WERI-Rb-1 (cell line): ENCODE measurements at places on chromosomes 11 and 22.

- no peak for DNase-seq
These were observed 2.8 kb downstream of the PDXP start for GRCh38 chr22:37661160-37661924.

DNA sequence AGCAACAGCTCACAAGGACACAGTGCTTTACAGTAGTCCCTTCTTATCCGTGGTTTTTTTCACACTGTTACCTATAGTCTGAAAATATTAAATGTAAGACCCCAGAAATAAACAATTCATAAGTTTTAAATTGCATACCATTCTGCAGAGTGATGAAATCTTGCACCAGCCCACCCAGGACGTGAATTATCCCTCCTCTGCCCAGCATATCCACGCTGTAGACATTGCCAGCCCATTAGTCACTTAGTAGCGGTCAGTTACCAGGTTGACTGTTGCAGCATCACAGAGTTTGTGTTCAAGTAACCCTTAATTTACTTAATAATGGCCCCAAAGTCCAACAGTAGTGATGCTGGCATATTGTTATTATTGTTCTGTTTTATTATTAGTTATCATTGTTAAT, 3.6 kb downstream of the CLTCL1 start:
- no peak for DNase-seq

DNA sequence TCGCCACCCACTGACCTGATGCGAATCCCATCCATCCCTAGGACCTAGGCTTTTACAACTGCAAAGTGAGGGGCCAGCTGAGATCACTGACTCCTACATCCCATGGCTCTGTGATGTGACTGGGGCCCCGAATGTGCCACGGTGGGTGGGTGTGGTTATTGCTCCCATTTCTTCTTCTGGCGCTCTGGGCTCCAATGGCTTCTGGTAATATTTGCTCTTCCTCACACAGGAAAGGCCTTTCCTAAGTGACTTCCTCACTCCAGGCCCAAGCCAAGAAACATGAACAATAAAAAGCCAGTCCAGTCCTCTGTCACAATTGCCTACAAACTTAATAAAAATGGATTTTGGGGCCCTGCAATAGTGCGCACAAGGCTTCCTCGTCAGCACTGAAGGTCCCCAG, 78.1 kb downstream of the GALNT18 start:
- DNase-seq = no peak

DNA sequence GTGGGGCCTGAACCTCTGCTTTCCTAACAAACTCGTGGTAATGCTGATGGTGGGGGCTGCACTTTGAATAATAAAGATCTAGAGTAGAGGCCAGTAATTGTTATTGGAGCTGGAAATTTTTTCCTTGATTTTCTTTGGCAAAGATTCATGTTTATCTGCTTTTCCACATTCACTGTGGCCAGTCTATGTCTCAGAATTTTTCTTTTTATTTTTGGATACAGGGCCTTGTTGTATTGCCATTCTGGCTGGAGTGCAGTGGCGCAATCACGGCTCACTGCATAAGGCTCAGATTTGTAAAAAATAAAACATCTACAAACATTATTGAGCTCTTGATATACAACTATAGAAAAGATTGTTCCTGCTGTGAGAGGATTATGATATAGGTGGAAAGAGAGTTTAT, 1.6 kb downstream of the TMEM135 start:
- no peak for DNase-seq

DNA sequence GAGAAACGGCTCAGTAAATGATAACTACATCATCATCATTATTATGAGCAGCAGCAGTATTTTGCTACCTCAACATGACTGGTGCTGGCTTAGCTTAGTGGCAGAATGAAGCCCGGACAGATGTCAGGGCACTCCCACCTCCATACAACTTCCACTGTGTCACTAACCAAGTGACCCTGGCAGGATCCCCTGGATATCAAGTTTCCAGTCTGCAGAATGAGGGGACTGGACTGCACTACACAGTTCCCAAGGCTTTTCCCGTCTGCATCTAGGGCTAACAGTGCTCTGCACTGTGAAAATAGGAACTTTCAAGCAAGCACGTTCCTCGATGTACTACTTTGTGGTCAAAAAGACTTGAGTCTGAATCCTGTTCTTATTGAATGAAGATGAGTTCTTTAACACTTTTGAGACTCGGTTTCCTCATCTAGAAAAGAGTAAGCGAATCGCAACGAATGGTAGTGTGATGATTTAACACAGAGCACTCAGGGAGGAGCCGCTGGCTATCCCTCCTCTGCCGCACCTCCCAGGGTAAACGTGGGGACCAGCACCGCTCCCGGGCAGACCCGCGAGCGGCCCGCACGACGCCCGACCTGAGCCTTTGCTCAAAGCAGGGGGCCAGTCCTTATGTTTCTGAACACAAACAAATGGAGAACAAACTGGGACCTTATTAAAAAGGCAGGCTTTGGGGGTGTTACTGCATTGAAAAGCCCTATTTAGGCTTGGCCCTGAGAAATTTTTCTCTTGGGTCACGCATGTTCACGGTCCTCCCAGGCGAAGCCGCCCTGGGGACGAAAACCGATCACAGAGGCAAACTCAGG, 910 bp downstream of the CLTCL1 start:
- no peak for DNase-seq

DNA sequence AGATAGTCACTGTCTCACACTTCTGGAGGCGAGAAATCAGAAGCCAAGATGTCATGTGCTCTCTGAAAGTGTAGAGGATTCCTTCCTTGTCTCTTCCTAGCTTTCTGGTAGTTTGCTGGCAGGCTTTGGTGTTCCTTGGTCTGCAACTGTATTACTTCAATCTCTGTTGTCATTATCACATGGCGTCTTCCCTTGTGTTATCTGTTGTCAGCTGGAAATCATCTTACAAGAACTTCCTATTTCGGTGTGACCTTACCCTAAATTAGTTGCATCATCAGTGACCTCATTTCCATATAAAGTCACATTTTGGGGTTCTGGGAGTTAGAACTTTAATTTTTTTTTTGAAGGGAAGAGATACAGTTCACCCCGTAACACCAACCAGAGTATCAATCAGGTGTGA, 3.3 kb upstream of the LIN7C start:
- no peak for DNase-seq

DNA sequence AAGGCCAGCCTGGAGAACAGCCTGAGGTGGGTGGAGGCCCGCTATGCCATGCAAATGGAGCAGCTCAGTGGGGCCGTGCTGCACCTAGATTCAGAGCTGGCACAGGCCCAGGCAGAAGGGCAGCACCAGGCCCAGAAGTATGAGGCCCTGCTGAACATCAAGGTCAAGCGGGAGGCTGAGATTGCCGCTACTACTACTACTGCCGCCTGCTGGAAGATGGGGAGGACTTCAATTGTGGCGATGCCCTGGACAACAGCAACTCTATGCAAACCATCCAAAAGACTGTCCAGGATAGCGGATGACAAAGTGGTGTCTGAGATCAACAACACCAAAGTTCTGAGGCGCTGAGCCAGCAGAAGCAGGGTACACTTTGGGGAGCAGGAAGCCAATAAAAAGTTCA, 3.1 kb upstream of the TMEM218 start:
- DNase-seq = no peak

DNA sequence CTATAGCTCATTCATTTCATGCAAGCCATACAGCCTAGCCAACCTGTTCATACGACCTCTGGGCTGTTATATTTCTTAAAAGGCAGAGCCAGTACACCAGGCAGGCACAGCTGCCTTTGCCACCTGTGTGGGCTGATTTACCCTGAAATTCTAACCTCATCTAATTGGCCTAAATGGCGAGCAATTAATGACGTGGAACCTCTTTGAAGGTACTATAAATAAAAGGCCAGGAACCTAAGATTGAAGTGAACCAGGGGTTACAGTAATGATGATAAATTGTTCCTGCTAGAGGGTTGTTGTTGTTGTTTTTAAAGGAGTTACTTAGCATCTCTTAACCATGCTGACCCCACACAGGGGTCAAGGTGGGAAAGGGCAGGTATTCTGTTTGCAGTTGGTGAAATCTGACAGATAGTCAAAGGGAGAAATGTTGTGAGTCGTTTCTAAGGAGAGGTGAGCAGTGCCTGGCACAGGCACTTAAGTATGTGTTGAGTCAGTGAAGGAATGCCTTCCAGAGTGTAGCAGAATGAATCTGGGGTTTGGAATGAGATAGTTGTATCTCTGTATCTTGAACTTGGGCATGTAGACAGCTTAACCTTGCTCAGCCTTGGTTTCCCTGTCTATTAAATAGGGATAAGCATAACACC, 213.5 kb upstream of the NAV2 start:
- no peak for DNase-seq

GRCh38 chr11:68441466-68442230, 18.9 kb upstream of the PPP6R3 start:
- no peak for DNase-seq

DNA sequence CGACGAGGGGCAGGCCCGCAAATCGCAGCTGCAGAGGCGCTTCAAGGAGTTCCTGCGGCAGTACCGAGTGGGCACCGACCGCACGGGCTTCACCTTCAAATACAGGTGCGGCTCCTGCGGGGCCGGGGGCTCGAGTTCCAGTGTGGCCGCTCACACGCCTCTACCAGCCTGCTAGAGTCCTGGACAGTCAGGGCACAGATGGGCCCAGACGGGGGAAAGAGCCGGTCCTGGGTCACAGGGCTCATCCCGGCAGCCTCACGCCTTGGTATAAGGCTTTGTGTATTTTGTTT, 506 bp downstream of the MCM5 start:
- no peak for DNase-seq

DNA sequence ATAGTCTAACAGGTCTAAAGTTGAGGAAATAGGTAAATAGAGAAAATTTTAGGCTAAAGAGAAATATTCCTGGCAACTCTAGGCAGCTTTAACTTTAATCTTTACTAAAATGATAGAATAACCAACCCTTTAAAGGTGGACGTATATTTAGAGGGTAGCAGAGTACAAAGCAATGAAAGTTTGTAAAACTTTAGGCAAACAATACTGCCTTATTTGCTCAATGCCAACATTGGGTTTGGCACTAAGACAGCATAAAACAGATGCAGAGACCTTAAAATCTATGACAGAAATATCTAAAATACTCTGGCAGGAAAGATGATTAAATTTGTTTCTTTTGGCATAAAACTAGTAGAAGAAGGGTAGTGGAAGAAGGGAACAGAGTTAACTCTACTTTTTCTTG, 70.7 kb downstream of the EMSY start:
- DNase-seq = no peak

DNA sequence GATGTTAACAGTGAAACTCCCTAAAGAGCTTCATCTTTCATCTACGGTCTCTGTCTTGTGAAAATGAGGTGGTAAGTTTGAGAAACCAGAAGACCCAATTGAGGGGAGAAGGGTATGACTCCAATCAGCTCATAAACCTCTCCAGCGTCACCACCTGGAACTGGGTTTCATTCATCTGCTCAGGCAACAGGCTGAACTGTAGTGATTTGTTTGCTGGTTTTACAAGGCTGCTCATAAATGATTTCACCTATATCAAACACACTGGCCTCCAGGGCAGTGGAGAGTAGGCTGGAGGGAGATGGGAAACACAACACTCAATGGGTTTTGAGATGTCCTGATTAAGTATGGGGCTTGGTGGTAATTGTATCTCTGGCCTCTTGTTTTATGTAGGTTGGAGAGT, 79.0 kb downstream of the EFCAB6 start:
- DNase-seq = no peak

- DNase-seq = no peak
These were observed 135.6 kb downstream of the RAB38 start for GRCh38 chr11:88039476-88040147.

DNA sequence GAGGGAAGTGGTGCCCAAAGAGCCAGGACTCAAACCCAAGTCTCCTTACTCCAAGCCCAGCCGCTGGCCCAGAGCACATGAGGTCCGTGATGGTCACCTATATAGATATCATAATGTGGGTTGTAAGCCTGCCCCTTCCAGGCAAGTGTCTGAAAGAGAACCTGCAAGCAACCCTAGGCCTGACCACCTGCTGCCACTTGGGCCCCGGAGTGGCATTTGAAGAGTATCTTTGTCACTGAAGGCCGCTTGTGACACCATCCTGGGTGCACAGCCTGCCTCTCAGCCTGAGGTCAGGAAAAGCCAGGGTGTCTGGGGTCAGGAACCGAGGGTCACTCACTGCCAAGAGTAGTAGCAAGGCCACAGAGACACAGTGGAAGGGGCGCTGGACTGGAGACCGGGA, 32.4 kb downstream of the OTOG start:
- no peak for DNase-seq

- no peak for DNase-seq
These were observed 117.5 kb downstream of the SPATA19 start for GRCh38 chr11:133727774-133728173.

DNA sequence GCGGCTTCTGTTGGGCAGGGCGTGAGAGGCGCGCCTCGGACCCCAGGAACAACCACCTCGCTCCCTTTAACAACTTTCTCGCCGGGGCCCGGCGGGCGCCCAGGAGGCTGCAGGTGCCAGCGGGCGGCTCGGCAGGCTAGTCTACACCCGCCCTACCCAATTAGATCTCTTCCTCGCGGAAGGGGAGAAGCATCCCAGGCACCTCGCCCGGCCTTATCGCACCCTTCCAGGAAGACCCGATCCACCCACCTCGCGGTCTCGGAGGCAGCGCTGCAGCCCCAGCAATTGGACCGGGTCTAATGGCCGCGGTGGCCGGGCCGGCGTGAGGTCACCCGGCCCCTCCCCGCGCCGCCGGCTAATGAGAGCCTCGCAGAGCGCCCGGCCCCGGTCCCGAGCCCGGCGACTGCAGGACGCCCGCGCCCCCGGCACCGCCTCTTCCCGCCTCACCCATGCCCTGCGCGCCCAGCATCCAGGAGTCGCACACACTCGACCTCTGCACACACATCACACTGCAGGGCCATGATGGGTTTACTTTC, at the start of gene PLAAT3:
Gene PLAAT3 (minus strand): TSS at position 298 of the 536 bp plus-strand sequence. CDS start 419 bp downstream, outside the sequence.
- DNase-seq = peak; percentile 34
